ENCODE measurements at places on chromosomes 13 and 19. TPM values are rescaled to one million over a fixed set of nuclear protein-coding genes. Genes with fewer than 3 reads are reported as not detected.

- no peak for DNase-seq
Observed at GRCh38 chr19:39133431-39134270, 8.1 kb downstream of the PAK4 start.

- no peak for DNase-seq
Observed at GRCh38 chr19:31330761-31331160, 18.5 kb downstream of the TSHZ3 start.

Gene ZNF607
- total RNA-seq, result 4.8 TPM

DNA sequence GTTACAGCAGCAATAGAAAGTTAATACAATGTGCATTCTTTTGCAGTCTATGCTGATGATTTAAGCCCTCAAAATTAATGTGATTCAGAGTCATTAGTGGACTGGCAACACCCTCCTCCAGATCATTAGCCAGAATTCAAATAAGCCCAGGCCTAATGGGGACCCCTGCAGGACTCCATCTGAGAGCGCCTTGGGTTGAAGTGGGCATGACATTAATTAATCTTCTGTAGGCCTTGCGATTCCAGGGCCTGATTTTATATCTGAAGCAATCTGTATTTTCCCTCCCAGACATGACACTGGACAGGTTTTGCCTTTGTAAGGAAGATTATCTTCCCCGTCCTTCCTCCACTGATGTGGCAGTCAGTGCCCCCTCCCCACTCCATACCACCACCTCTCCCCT is 442.9 kb downstream of the FOXO1 start:
- DNase-seq, result no peak

DNA sequence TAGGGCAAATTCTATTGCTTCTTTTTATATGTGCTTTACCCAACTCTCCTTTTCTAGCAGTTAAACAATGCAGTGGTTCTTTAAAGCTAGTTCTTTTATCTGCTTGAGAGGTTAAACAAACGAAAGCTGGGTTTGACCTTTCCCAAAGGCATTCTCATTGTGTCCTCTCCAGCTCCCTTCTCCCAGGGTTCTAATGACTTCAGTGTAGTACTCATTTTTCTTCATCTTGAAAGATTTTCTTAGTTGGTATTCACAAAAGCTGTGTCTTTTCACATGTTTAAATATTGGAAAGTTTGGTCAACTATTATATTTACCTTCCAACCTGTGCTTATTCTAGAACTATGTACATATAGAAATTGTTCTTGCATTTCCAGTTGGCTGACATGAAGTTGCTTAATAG is 1.5 kb downstream of the WASF3 start:
- DNase-seq, result no peak

Gene TMPRSS9
- total RNA-seq, result not detected

GRCh38 chr13:97008643-97009042 is 14.4 kb upstream of the OXGR1 start:
- DNase-seq, result no peak

DNA sequence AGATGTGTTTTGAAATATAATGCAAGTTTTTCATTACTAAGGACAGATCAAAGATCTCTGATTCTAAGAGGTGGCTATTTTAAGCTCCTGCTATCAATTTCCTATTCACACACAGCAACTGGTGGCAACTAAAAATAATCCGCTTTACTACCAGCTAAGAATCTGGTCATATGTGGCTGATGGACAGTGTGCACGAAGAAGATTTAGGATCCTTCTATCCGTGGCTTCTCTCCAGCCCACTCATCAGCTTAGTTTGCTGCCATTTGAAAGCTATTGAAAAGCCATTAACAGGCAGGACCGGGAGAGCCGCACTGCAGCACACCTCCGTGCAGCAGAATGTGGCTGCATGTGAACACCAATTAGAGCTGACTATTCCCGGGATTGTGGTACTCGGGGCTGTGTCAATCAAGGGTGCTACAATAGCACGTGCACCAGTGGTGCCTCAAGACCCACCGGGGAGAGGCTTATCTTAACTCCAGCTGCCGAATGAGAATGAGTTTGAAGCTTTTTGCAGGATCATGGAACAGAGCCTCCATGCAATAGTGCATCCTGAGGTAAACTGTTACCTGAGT is at the start of gene MYO16:
TSS of gene MYO16 (plus strand) at position 431 of the 572 bp plus-strand sequence. CDS start 234 bp downstream, outside the sequence.
- DNase-seq, result no peak

DNA sequence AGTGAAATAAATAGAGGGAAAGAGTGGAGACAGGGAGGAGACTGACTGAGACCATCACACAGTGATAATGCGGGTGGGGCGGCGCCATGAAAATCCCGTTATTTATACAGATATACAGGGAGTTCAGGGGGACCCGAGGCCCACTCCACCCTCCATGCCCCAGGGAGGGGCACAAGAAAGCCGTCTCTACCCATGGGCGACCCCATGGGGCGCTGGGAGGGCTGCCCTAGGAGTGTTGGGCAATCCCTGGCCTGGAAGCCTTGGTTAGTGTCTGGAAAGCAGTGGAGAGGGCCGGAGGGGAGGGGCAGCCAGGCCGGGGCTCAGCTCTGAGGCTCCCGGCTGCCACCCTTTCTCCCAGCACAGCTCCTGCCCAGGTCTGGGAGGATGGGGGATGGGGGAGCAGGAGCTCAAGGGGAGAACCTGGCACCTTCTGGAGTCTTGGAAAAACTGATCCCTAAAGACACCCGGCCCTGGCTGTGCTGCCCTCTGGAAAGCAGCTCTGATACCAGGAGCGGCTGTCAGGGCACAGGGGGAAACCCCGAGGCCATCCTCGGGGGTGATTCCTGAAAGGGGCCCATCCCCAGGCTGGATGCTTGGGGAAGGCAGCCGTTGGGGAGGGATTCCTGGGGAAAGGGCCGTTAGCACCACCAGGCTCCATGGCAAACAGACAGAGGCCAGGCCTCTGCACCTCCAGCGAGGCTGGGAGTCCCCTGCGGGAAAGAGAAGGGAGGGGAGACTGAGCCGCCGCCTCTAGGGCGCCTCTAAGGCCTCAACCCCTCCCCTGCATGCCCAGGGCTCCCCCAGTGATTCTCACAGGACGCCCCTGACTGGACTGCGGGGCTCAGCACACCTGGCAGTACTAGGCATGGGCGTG is 3.0 kb upstream of the PRKD2 start:
- no peak for DNase-seq

GRCh38 chr13:80161219-80161618 is 179.7 kb downstream of the SPRY2 start:
- DNase-seq, result no peak

DNA sequence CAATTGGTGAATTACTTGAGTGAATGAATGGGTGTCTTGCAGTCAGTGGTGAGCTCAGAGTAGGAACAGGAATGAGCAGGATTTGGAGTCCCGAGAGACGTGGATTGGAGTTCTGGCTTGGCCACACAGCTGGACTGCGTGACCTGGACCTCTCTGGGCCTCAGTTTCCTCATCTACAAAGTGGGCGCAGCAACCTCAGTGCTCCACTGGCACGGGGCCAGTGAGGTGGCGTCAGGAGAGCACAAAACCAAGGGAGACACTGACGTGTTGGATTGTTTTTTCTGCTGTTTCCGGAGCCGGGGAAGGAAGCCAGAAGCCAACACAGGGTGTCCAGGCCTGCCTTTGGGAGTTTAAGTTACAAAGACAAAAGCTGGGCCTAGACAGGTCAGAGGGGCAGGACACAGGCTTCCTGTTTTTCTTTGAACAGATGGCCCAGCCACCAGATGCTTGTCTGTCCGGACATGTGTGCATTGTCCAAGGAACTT is 6.5 kb upstream of the DOCK6 start:
- peak; percentile 57 for DNase-seq

- DNase-seq, result no peak
Observed at GRCh38 chr13:63696055-63696454, 2280.4 kb upstream of the PCDH20 start.

DNA sequence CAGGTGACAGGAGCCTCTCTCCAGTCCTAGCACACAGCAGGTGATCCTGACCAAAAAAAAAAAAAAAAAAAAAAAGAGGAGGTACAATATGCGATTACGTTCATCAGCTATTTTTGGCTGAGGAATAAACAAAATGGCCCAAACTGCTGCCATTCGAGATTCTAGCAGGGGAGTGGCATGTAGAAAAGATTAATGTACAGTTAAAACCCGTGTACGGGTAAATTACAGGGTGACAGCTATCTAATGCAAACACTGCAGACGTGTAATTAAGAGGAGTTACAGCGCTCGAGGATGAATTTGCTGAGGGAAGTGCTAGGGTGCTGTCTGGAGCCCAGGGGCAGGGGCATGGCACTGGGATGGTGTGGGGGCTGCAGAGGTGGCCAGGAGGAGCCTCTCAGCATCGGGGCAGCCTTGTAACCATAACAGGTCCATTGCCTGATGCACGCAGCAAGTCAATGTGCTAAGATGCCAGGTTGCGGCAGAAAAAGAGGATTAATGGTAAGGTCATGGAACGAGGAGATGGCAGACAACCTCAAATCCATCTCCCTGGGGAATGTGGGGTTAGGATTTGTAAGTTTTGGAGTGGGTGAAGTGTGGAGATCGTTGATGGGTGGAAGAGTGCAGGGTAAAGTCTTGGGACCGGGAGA is 17.4 kb downstream of the CHST8 start:
- DNase-seq, result no peak

DNA sequence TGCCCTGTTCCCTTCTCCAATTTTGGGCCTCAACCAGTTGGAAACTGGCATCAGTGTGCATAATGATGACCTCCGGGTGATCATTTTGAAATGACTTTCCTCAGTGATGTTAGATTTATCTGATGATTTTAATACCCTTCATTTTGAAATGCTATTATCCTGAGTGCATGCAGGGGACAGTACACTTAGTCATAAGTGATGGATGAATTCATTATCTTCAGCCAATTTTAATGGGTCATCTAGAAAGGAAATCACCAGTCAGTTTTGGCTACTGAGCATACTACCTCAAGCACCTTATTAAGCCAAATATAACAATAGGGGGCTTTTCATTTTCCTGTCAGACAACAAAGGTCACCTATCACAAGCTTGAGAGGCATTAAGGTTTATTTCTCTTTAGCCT is 118.5 kb upstream of the MIR17HG start:
- no peak for DNase-seq

GRCh38 chr13:93388701-93389100 is 162.1 kb downstream of the GPC6 start:
- DNase-seq, result peak; percentile 12

DNA sequence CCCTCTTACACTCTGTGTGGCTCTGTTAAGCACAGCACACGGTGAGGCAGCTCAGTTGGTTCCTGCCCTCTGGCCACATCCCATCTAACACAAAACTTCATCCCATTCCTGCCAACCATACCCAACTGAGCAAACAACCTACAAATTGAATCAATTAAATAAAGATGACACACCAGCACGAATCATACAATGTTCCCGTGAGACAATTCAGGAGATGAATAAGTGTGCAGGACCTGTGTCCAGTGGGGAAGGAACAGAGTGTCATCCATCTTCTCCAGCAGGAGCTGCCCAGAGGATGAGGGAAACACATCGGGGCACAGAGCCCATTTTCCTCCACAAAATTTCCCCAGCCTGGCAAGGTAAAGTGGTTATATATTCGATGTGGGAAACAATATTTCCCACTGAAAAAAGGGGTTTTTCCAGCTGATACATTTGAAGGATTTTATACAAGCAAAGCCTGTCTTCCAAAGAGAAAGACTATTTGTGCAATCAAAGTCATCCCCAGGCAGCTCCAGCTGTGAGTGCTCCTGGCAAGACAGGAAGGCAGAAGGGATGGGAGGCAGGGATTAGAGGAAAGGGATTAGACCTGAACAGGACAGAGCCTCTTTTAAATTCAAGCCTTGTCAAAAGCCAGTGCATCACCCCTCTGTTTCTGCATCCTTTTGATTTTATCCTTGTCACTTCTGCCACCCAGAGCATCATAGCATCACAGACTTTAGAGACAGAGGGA is 240.2 kb downstream of the LHFPL6 start:
- DNase-seq, result peak; percentile 29

Gene PET100
- total RNA-seq, result 67.8 TPM

GRCh38 chr13:46665248-46665632 is 112.3 kb downstream of the LRCH1 start:
- DNase-seq, result no peak

DNA sequence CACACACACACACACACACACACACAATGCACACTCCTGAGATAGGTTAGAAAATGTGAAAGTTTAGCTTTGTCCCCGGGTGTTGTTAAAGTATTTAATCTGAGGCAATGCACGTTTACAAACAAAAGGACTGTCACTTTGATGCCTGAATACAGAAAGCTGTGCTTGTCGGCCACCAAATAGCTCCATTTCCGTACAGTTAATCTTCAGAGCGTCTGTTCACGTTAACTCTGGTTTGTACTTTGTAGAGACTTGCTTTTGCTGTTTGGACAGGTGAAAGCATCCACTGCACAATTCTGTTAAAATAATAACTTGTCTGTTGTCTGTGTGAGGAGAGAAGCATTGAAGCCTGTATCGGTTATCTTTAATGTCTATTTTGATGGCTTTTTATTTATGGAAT is 267.8 kb downstream of the FGF9 start:
- no peak for DNase-seq

Gene SIGLEC12
- total RNA-seq, result not detected

GRCh38 chr19:44742330-44743061 is 6.0 kb upstream of the BCL3 start:
- DNase-seq, result peak; percentile 88

Gene THOP1
- total RNA-seq, result 134 TPM

GRCh38 chr19:40005691-40006272 is 8.9 kb downstream of the ZNF546 start:
- peak; percentile 15 for DNase-seq

GRCh38 chr13:59346999-59347723 is 816.6 kb downstream of the DIAPH3 start:
- peak; percentile 7 for DNase-seq

DNA sequence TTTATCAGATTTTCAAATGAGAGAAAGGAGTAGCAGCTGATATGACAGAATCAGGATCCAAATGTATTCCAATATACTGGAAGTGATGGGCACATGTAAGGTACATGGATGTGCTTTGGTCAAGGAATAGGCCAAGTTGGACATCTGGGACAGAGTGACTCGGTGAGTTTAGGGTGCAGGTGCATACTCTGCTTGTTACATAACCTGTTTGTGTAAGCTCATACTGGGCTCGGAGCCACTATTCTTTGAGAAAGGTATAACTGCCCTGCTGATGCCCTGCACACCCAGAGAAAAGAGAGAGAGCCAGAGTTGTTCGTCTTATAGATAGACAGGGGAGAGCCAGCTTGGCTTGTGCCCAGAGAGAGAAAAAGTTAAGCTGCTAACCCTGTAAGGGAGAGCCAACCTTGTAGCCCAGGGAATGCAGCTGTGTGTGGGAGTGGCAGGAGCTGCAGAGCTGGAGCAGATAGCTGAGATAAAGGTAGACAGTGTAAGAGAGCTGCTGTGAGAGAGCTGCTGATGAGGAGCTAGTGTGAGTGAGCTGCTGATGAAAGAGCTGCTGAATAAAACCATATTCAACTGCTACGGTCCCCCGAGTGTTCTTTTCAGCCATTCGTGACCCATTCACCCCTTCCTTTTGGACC is 40.7 kb upstream of the N4BP2L1 start:
- no peak for DNase-seq

- DNase-seq, result no peak
Observed at GRCh38 chr19:51594774-51595109, 23.7 kb downstream of the ZNF175 start.

All from M059J (cell line).